ENCODE measurements at places on chromosomes 2 and 18. TPM values are rescaled to one million over a fixed set of nuclear protein-coding genes. Genes with fewer than 3 reads are reported as not detected.

ZNG1B gene
- total RNA-seq = 29.1 TPM

CCDC74B gene
- 19.9 TPM for total RNA-seq

LRRC30 gene
- not detected for total RNA-seq

MYCN gene
- total RNA-seq = not detected

CENPA gene
- total RNA-seq = 49.5 TPM

ARL4C gene
- 54.8 TPM for total RNA-seq

FER1L5 gene
- not detected for total RNA-seq

- no peak for DNase-seq
Measured at GRCh38 chr2:108446703-108447102, 2.3 kb upstream of the GCC2 start.

DNA sequence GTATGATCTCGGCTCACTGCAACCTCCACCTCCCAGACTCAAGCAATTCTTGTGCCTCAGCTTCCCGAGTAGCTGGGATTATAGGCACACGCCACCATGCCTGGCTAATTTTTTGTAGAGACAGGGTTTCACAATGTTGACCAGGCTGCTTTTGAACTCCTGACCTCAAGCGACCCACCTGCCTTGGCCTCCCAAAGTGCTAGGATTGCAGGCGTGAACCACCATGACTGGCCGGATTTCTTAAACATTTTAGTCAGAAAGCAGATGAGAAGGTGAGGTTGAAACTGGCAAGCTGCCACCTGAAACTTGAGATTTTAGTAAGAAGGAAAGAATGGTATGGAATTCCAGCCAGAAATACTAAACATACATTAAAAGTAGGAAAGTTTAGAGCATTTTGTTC is 31.9 kb downstream of the KLHL23 start:
- DNase-seq = no peak

DNA sequence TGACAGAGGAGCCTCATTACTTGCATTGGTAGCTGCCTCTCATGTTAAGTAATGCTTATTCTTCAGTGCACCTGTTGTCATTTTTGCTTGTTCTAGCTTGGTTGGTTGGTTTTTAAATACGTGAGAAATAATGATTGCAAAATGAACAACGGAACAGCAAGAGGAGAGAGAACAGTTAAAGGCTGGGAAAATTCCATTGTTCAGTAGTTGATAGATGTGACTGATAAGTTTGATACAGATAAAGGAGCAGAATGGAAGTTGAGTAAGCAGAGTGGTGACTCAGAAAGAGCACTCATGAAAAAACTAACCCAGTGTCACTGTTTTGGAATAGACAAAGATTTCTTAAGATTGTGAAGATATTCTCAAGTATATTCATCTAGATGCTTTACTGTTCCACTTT is 50.5 kb downstream of the MTA3 start:
- peak; percentile 59 for DNase-seq

DNA sequence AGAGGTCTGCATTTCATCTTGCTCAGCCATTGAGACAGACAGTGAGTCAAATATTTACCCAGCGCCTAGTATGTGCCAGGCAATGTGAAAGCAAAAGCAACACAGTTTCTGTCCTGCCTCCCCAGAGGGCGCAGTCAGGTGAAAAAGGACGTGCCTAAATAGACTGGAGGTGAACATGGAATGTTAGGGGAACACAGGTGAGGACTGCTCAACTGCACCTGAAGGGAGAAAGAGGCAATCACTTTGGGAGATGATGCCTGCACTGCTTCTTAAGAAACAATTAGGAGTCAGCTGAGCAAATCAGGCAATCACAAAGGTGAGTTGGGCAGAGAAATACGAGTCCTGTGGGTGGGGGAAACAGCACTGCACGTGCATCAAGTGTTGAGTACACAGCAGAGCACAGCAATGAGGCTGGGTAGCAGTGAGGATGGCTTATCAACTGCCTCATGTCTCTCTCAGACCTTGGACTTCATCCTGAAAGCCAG is 218.3 kb upstream of the SMAD7 start:
- DNase-seq = no peak

GRCh38 chr2:217795706-217796465 is 206.9 kb downstream of the TNS1 start:
- no peak for DNase-seq

- peak; percentile 60 for DNase-seq
Measured at GRCh38 chr18:36187193-36187825, at the start of gene MOCOS. Gene MOCOS, plus strand, starts transcription at chr18:36187497. Its CDS starts 43 bp downstream, at chr18:36187540.

GRCh38 chr2:238287737-238288649 is at the start of gene PER2:
Gene PER2, minus strand, starts transcription at chr2:238288610. Its CDS starts 10,674 bp downstream, at chr2:238277936.
- DNase-seq = peak; percentile 74

DNA sequence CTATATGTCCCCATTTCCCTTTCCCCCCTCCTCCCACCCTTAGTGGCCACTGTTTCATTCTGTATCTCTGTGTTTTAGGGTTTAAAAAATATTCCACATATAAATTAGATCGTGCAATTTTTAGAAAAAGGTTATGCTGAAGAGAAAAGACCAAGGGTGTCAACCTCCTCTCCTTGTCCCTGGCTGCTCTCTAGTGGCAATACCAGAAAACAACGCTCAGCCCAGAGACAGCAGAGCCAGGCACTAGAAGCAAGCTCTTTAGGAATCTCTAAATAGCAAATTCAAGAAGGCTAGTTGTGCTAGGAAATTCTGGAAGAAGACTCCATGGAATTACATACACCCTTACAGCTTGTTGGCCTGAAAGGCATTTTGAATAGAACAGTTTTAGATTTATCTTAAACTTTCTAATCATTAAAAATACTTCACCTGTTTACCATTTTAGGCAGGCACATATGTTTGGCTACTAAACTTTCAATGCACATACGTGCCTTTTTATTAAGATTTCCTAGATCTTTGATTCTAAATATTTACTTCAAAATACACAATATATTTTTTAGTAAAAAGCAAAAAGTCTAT is 35.1 kb upstream of the RASGRP3 start:
- peak; percentile 50 for DNase-seq

- no peak for DNase-seq
Measured at GRCh38 chr18:44521668-44522022, 159.0 kb upstream of the SETBP1 start.

- peak; percentile 49 for DNase-seq
Measured at GRCh38 chr2:206800506-206801417, 35.4 kb downstream of the FASTKD2 start.

- DNase-seq = no peak
Measured at GRCh38 chr2:10469955-10470608, 22.0 kb upstream of the ODC1 start.

DNA sequence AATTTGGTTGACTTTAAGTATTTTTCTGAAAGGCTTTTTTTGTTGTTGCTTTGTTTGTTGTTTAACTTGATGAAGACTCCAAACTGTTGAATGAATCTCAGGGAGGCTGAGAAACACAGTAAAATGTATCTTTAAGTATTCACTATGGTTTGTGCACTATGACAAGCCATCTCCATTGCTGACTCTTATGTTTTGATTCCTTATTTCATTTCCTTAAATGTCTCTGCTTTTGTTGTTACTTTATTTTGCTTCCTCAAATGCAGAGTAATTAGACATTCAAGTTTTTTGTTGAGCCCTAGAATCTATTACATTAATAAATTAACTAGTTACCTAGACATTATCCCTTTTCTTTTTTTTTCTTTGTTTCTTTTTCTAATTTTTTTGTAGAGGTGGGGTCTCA is 46.3 kb upstream of the SLC39A10 start:
- no peak for DNase-seq

DNA sequence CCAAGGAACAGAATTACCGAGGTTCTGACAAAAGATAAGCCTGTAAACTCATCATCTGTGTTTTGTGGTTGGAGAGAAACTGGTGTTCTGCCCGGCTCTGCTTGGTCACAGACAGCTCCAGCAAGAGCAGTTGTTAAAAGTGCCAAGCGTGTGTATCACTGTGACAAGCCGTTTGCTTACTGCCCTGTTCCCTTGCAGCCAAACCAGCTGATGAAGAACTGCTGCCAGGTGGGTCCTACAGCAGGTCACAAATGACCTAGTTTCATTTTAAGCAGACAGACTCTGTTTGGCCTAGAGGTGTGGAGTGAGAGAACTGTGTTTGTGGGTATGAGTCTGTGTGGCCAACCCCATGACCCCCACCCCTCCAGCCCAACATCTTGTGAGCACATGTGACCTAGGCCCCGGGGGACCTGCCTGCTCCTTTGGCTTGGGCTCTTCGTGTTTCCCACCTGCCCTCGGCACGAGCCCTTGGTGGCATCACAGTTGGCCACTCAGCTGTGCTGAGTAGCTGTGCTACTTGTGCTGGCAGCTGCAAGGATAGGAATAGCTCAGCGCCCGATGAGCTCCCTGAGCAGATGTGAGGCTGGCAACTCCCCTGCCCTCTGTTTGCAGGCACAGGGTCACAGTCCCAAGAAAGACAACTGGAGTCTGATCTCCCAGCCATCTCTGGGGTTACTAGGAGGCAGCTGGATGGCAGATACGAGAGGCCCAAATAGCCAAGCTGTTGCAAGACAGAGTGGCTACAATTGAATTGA is 9.7 kb downstream of the OXER1 start:
- DNase-seq = no peak

- DNase-seq = no peak
Measured at GRCh38 chr2:19845323-19845920, 56.4 kb downstream of the TTC32 start.

DNA sequence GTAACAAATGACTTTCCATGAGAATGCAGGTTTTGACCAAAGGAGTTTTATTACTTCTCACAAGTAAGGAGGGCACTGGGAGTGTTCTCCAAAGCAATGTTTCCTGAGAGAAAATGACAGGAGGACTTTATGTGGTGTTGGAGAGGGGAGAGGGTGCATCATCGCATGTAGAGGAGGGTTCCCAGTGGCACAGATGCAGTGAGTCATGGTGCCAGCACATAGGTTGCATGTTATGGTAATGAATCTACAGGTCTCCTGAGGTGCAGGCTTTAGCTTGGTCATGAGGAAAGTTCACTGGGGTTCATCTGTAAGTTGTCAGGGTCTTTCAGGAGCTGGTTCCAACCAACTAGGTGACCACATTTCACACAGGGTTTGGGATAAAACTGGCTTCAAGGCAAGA is 30.4 kb downstream of the NAT8 start:
- DNase-seq = no peak

DNA sequence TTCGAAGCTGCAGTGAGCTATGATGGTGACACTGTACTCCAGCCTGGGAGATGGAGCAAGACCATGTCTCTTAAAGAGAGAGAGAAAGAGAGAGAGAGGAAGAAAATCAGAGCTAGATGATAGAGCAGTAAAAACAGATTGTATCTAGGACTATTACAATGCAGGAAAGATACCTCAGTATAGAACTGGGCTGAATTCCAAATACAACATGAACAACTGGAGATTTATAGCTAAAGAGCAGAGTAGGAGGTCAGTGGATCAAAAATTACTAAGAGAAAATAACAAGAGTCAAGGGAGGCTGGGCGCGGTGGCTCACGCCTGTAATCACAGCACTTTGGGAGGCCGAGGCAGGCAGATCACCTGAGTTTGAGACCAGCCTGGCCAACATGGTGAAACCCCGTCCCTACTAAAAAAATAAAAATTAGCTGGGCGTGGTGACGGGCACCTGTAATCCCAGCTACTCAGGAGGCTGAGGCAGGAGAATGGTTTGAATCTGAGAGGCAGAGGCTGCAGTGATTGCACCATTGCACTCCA is 100.7 kb upstream of the MSH6 start:
- DNase-seq = no peak

DNA sequence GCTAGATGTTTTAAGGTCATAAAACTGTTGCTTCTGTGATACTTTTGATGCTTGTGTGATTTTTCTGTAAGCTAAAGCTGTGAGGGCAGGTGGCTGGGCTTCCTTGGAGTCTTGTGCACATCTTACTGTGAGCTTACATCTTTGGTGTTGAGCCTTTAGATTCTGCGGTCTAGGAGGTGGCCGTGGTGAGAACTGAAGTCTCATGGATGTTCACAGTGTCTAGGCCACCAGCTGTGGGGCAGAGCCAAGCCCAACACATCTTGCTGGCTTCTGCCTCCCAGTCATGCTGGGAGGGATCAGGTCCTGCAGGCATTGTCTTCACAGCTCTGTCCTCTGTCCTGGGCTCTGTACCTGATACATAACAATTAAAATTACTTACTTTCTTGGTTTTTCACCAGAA is 219.7 kb upstream of the HS6ST1 start:
- no peak for DNase-seq

DNA sequence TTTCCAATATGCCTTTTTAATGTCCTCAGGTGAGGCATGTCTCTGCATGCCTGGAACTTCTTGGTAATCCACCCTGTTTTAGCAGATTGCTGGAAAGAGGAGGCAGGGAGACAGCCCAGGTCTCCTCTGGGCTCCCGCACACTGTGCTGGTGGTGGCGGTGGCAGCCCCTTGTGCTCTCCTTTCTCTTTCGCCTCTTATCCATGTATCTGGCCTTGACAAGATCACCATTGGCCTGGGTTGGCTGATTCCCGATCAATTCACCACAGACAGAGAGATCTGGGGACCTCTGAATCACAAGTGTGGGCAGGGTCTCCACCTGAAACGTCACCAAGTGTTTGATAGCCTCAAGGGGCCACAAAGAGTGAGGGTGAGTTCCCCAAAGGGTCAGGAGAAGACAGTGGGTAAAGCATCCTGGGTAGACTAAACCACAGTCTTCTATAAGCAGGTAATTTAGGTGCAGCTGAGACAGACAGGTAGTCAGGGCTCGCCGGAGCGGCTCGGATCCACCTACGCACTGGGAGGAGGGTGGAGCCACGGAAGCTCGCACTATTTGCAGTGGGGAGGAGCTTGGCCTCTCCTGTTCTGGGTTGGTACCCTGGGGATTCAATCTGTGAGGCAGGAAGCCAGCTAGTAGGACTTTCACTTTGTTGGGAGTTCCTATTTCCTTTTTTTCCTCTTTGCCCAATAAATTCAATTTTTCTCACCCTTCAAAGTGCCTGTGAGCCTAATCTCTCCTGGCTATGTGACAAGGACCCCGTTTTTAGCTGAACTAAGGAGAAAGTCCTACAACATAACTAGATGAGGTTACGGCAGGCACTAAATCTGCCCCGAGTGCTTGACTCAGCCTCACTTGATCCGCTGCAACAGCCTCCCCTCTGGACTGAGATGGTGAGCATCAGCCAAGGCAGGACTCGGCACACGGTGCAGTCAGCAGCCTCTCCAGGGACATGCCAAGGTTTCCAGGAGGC is 57.6 kb downstream of the SLC4A3 start:
- peak; percentile 80 for DNase-seq

GRCh38 chr18:79857082-79857671 is 59.4 kb downstream of the KCNG2 start:
- peak; percentile 4 for DNase-seq

DNA sequence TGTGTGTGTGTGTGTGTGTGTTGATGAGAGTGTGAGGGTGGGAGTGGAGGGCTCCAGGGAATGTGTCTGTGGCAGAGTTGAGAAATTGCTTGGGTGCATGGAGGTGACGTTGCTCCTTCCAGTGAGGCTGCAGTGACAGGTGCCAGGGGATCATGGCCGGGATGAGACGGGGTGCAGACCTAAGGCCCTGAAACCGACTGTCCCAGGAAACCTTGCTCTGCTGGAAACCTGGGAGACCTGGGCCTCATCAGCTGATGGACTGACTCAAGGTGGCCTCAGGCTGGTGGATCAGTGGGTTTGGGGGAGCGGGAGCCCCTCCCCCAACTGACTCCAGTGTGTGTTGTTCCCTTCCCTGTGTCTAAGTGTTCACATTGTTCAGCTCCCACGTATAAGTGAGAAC is 56.6 kb downstream of the INHBB start:
- DNase-seq = no peak

- DNase-seq = no peak
Measured at GRCh38 chr18:7856733-7857132, 289.6 kb downstream of the PTPRM start.

Data from Caki2 (cell line).